ENCODE measurements at places on chromosomes 11 and 22.

GRCh38 chr11:122983438-122984185 is 2.0 kb upstream of the BSX start:
- DNase-seq: no peak

DNA sequence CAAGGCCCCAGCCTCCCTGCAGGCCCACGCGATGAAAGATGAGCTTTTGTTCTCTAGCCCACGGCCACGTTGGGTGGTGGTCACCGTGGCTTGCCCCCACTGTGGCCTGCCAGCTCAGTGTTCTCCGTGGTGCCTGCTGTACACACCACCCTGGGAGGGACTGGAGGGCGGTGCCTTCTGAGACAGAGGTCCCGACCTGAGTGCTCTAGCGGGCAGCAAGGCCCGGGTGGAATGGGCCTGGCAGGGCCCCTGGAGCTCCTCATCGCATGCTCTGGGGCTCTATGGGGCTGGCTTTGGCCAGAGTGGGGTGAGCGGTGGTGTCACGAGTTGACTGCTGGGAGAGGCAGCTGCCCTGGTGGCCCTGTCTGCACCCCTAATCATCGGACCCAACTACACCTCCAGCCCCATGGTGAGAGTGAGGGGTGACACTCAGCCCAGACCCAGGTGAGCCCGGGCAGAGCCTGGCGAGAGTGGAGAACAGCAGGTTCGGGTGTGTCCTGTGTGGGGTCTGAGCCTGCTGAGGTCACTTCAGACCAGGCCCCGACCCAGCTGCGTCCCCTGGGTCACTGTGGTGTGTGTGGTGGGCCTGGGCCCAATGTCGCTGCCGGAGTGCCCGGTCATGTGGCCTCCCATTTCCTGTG is 541.9 kb downstream of the TBC1D22A start:
- DNase-seq: no peak

DNA sequence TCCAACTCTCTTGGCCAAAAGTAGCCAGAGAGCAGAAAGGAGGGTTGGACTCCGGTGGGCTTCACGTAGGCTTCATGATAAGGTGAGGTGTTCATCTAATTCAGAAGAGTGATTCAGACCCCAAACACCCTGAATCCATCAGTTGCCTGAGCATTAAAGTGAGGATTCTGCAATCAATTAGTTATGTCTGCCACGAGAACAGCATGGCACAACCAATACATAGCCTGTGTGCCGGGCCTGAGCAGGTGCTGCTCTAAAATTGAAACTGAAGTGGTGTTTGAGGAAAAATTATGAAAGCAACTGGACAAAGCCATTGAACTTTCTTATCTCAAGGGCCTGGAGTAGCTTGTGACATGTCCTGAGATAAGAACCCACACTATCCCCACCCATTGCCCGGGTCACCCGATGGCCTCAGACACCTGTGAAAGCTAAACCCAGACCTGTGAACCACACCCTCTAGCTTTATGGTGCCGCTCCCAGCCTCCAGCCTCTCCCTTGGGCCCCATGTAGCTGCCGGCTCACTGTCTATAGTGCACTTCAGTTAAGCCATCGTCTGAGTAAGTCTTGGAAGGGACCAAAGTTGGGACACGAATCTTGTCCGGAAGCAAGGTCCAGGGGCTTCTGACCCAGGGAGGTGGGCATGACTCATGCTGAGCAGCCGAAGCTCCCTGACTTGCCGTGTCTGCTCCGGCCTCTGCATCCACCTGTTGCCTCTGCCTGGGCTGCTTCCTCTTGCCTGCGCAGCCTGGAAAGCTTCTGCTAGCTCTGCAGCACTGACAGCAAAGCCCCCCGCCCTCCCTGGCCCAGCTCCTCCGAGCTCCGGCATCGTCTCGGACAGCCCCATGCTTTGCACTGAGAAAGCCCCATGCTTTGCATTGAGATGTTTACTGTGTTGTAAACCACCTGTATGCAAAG is 5.7 kb upstream of the MYEOV start:
- no peak for DNase-seq

DNA sequence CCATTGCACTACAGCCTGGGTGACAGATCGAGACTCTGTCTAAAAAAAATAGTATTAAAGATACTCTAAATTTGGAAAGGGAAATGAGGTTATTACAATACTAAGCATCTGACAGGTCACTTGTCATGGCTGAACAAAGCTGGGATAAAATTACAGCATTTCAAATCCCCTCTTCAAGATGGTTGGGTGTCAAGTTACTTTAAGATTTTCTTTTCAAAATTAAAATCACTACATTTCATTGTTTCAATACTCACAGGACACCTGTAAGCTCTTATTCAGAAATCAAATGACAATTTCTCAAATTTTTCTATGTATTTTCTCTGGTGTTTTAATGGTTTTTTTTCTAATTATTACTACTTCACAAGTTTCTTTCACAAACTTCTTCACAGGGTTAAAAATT is 5.7 kb downstream of the TAF1D start:
- no peak for DNase-seq

Measured in stimulated activated naive CD8-positive, alpha-beta T cell treated with anti-CD3 and anti-CD28 coated beads, Interleukin-15, Interleukin-2, amounts not matched to agents 100 U/mL and 50 U/mL, for 24 hours (primary cell).